ENCODE measurements at places on chromosomes 13 and 19. TPM values are rescaled to one million over a fixed set of nuclear protein-coding genes. Genes with fewer than 3 reads are reported as not detected.

SLC17A7 gene
- total RNA-seq: 0.46 TPM

FGF21 gene
- not detected for total RNA-seq

PSG11 gene
- total RNA-seq: 0.15 TPM

ZNF208 gene
- total RNA-seq: not detected

IZUMO2 gene
- not detected for total RNA-seq

TNNT1 gene
- 151 TPM for total RNA-seq

CXCL17 gene
- not detected for total RNA-seq

GRIK5 gene
- total RNA-seq: 0.57 TPM

NKPD1 gene
- total RNA-seq: 0.13 TPM

ZSWIM9 gene
- total RNA-seq: 7.5 TPM

SLC6A16 gene
- 1.2 TPM for total RNA-seq

ETV2 gene
- 1.9 TPM for total RNA-seq

Measured in A549 treated with RU486 at 1 μM for 4 hours (cell line).